ENCODE measurements at places on chromosomes 1 and 21. TPM values are rescaled to one million over a fixed set of nuclear protein-coding genes. Genes with fewer than 3 reads are reported as not detected.
A peak's percentile ranks its signal among the peaks of the same experiment; 100 is the strongest.

DNA sequence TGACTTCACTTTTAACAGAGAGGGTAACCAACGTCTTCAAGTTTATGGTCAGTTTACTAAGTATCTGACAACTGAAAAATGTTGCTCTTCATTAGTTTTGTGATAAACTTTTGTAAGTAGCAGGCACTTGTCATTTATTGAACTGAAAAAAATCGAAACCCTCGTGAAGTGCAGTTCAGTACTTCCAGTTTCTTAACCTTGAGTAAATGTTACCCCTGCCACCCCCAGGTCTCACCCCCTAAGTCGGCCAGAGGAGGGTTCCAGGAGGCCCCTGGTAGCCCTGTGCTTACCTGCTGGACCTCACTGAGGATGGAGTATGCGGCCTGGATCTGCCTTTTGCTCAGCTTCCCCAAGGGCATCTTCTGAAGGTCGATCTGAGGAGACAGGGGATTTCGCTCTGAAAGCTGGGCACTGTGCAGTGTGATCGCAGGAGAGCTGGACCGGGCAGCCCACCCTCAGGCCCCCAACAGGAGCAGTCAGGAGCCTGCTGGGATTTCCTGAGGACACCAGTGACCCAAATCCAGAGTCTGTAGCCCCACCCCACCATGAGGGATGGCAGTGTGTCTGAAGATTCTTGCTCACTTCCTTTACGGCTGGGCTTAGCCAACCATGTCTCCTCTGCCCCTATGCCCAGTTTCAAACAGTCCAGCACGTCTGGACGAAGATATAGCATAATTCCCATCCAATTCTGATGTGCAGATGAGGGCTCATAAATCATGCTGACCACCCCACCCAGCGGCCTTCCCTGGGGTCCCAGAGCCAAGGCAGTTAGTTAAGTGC is 37.6 kb downstream of the PARP1 start:
- no peaks in the 10 kb centered on the region for H3K4me1 ChIP-seq
- no peaks in the 10 kb centered on the region for H3K27me3 ChIP-seq
- no peak overlapping the region for H3K4me3 ChIP-seq
- no peak overlapping the region for H3K27ac ChIP-seq
- DNase-seq = no peak
- H3K36me3 ChIP-seq = peaks cover 96% of the 10 kb centered on the region

SPATA46 gene
- total RNA-seq = not detected

DNA sequence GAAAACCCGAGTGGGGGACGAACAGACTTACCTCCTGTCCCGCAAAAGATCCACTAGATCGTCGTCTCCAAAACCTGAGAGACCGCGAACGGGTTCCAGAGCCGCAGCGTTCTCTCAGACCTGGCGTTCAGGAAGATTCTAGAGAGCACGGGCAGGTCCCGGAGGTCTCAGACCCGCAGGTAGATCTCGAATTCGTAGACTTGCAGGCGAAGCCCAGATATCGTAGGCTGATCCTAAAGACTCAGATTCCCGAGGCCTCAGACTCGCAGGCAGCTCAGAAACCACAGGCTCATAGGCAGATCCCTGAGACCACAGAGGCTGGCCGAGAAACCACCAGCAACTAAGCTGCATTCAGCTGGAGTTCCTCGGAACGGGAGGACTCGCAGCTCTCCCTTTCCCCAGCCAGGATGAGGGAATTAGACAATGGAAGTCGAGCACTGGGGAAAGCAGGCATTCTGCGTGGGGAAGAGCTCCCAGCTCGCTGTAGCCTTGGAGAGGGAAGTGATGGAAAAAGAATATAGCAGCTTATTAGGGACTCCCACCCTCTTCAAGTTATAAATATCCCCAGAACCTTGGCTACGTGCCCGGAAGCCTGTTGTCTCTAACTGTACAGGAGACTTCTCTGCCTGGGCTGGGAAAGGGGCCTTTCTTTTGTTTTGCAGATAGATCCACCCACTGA is at the start of gene ZNF436:
Gene ZNF436, minus strand, starts transcription at position 502 of the 679 bp plus-strand sequence. CDS start 1,831 bp downstream, outside the sequence.
- H3K4me3 ChIP-seq = peak within 1 kb of the TSS; percentile 76
- H3K27me3 ChIP-seq = no peaks in the 10 kb centered on the region
- DNase-seq = no peak
- H3K4me1 ChIP-seq = peaks cover 9% of the 10 kb centered on the region
- H3K36me3 ChIP-seq = no peaks in the 10 kb centered on the region

- no peaks in the 10 kb centered on the region for H3K27me3 ChIP-seq
- DNase-seq = no peak
- H3K27ac ChIP-seq = no peak overlapping the region
- no peaks in the 10 kb centered on the region for H3K4me1 ChIP-seq
- H3K4me3 ChIP-seq = no peak overlapping the region
- no peaks in the 10 kb centered on the region for H3K36me3 ChIP-seq
Measured at GRCh38 chr1:117017648-117018047, 16.1 kb downstream of the CD101 start.

CHIA gene
- not detected for total RNA-seq

DNA sequence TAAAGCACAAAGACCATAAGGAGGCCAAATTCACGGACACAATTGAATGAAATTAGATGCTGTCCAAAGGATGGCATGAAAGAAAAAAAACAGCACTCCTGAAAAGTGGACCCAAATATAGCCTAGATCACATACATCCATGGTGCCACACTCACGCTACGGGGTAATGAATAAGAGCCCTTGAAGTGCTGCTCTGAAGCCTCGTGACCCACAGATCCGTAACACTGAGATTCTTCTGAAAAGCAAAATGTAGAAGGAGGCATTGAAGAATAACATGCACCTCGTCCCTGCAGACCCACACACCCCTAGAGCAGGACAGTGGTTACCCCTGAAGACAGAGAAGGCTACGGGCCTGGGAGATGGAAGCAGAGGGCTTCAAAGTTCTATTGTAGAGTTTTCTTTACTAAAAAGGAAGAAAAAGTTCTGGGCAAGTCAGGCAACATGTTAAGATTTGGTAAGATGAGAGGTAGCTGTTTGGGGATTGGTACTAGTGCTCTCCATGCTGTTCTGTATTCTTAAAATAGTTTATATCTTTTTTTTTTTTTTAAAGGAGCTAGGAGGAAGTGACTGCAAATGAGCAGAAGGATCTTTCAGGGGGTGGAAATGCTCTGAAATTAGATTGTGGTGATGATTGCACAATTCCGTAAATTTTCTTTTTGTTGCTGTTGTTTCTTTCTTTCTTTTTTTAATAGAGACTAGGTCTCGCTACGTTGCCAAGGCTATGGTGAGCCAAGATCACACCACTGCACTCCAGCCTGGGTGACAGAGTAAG is 4.1 kb upstream of the ITGB2 start:
- peaks cover 12% of the 10 kb centered on the region for H3K4me1 ChIP-seq
- DNase-seq = no peak
- H3K36me3 ChIP-seq = no peaks in the 10 kb centered on the region
- peak overlapping the region; percentile 23 for H3K27ac ChIP-seq
- no peaks in the 10 kb centered on the region for H3K27me3 ChIP-seq

MIXL1 gene
- not detected for total RNA-seq

RNU1-3 gene
- total RNA-seq = under 0.01 TPM

GLRX2 gene
- total RNA-seq = 2.8 TPM

TRMT1L gene
- 0.96 TPM for total RNA-seq

DNA sequence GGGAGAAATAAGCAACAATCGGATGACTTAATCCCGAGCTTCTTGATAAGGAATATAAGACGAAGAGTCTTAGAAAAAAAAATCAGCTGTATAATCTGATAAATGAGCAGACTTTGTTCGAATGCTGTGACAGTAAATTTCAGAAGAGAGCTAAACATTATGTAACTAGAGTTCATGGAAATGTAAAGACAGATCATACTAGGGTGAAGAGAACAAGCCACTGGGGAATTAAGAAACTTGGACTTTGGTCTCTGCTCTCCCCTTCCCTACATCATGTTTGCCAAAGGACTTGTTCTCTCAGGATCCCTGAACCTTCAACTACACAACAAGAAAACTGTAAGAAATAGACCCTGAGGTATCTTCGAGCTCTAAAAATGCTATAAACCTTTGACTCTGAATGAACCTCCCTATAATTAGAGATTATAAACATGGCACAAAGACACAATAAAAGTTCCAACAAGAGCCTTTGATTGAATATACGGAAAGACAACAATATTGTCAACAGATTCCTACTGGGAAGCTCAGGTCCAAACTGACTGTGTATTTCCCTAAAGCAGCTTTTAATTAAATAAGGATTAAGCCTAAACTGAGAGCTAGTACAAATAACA is 27.5 kb downstream of the FRRS1 start:
- no peak overlapping the region for H3K27ac ChIP-seq
- no peak overlapping the region for H3K4me3 ChIP-seq
- H3K27me3 ChIP-seq = no peaks in the 10 kb centered on the region
- H3K36me3 ChIP-seq = peaks cover 5% of the 10 kb centered on the region
- H3K4me1 ChIP-seq = no peaks in the 10 kb centered on the region

DNA sequence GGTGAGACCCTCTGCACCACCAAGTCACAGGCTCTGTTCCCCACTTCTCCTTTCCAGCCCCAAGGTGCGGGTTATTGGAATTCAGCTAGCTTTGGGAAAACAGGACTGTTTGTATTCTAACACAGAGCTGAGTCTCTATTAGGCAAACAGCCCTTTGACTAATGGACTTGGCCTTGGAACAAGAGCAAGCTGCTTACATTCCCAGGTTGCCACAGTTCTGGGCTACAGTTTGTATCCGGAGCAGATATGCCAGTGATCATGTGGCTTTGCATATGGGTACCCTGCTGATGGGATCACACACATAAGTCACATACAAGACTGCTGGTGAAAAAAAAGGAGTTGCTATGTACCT is 110.5 kb upstream of the COA6 start:
- no peak for DNase-seq
- H3K4me1 ChIP-seq = no peaks in the 10 kb centered on the region
- no peak overlapping the region for H3K4me3 ChIP-seq
- H3K36me3 ChIP-seq = no peaks in the 10 kb centered on the region
- H3K27ac ChIP-seq = no peak overlapping the region

DNA sequence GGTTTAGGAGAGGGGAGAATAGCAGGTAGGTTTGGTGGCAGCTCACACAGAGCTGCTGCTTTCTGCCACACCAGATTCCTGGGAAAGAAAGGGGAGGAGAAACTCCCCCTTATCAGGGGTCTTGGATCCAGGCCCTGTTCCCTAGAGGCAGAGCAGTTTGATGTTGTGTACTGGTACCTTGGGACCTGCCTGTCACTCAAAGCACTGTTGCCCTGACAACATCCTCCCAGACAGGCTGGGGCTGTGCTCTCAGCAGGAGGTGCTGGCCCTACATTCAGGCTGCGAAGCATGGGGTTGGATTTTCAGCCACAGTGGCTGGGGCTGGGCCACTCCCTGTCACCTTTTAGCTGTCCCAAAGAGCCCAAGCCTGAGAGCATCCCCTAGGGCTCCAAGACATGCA is 188.0 kb downstream of the GRIK3 start:
- no peak overlapping the region for H3K27ac ChIP-seq
- H3K36me3 ChIP-seq = no peaks in the 10 kb centered on the region
- no peaks in the 10 kb centered on the region for H3K4me1 ChIP-seq
- H3K4me3 ChIP-seq = no peak overlapping the region
- DNase-seq = no peak
- H3K27me3 ChIP-seq = no peaks in the 10 kb centered on the region

DNA sequence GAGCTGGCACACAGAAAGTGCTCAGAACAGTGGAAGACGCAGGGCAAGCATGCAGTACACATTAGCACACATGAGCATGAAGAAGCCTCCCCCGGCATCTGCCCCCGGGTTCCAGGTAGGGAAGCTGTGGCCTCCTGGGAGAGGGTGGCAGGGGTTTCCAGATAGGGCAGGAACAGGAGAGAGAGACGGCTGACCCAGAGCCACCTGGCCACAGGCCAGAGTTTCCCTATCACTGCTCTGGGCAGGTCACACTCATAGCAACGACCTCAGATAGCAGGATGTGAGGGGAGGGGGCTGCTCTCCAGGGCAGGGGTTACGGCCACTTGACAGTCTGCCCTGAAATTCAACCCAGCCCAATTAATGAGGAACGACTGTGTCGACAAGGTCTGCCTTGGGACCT is 36.6 kb downstream of the GLIS1 start:
- H3K36me3 ChIP-seq = no peaks in the 10 kb centered on the region
- no peak overlapping the region for H3K4me3 ChIP-seq
- H3K27me3 ChIP-seq = no peaks in the 10 kb centered on the region
- no peak overlapping the region for H3K27ac ChIP-seq
- no peak for DNase-seq

DNA sequence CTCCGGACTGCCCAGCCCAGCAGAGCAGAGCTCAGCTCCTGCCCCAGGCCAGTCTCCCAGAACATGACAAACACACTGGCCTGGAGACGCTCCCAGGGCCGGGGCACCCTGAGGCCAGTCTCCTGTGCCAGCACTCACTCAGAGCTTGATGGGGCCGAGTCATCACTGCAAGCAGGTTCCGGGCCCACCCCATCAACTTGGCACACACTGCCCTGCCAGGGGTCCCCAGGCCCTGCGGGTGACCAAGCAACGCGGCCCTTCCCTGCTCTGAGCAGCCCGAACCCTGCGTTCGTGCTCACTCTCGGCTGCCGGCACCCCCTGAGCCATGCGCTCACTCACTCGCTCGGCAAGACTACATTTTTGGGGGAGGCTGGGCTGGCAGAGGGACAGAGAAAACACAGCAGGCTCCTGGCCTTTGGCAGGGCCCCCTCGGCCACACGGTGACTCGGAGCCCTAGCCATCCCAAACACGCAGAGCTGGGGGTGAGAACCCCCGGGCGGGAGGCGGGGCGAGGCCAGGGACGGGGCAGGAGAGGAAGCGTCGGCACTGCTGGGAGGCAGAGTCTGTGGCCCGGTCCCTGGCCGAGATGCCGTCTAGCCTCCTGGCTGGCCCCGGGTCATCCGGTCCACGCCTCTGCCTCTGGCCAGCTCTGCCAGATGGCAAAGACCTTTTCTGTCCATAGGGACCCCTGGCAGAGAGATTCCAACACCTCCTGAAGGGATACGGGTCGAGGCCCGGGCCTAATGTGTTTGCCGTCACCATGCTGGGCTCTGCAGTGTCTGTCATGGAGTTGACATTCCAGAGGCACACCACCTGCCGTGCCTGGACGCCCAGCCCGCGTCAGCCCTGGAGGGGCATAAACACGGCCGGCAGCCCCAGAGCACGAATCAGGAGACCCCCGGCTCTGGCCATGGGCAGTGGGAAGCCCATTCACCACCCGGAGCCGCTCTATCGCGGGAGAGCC is 68.0 kb downstream of the MEGF6 start:
- H3K4me3 ChIP-seq = peak overlapping the region; percentile 43
- no peaks in the 10 kb centered on the region for H3K36me3 ChIP-seq
- H3K27ac ChIP-seq = peak overlapping the region; percentile 97
- peaks cover 74% of the 10 kb centered on the region for H3K4me1 ChIP-seq
- DNase-seq = peak; percentile 97

DNA sequence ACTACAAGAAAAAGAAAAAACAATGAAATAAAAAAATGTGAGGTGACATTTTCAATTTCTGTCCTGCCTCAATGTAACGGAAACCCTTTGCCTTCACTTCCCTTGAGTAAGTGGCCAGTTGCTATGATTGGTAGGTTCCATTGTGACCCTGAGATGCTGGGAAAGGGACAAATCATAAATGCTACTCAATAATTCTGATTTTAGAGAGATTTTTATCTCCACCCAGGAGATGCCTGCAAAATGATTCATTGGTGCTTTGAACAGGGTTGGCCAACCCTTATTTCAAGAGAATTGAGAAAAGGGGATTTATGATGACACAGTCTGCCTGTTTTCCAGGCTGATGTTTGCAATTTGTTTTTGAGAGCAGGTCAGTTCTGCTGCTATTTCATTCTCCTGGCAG is 22.5 kb downstream of the XCL1 start:
- H3K4me3 ChIP-seq = no peak overlapping the region
- no peaks in the 10 kb centered on the region for H3K27me3 ChIP-seq
- no peaks in the 10 kb centered on the region for H3K36me3 ChIP-seq
- no peaks in the 10 kb centered on the region for H3K4me1 ChIP-seq
- H3K27ac ChIP-seq = no peak overlapping the region

ADGRL4 gene
- total RNA-seq = 73.5 TPM

IPO9 gene
- total RNA-seq = 9.3 TPM

All from ascending aorta (tissue), 2 donors.